Fibroblast of gingiva (primary cell): ENCODE measurements at places on chromosomes 12 and 14.

- no peak for DNase-seq
Measured at GRCh38 chr12:60165781-60166180, 570.0 kb downstream of the SLC16A7 start.

- no peak for DNase-seq
Measured at GRCh38 chr14:99908653-99909250, 115.5 kb downstream of the EML1 start.

GRCh38 chr14:75697386-75697785 is 36.3 kb downstream of the TTLL5 start:
- DNase-seq = no peak

GRCh38 chr12:102182635-102183034 is 15.0 kb downstream of the PMCH start:
- no peak for DNase-seq

GRCh38 chr14:100362311-100362927 is 39.3 kb downstream of the SLC25A47 start:
- peak; percentile 9 for DNase-seq

- DNase-seq = peak; percentile 47
Measured at GRCh38 chr12:11746024-11746771, 96.7 kb downstream of the ETV6 start.

- no peak for DNase-seq
Measured at GRCh38 chr12:50089730-50090129, 4.6 kb downstream of the SMARCD1 start.
